ENCODE measurements at places on chromosomes 11 and 22.

DNA sequence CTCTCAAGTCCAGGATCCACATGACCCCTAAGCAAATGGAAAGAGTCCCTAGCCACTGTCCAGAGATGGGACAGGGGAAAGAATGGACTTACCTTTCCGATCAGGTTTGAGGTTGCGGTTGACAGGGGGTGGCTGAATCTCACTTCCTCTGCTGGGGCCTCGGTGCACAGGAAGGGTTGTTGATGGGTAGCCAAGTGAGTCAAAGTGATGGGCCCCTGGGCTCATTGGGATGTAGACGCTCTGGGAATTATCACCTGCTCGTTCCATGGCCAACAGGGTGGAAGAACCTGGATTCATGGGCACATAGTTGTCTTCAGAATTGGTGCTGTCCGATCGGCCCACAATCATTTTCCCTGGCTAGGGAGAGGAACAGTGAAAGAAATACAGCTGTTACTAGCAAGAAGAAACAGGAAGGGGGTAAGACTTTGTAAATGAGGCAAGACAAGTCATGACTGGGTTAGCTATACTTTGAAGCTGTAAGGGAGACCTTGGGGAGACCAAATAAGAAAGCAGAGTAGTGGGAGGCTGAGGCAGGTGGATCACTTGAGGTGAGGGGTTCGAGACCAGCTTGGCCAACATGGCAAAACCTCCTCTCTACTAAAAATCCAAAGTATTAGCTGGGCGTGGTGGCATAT is 34.7 kb downstream of the USP35 start:
- DNase-seq = no peak

GRCh38 chr22:48695251-48695650 is 1132.4 kb downstream of the BRD1 start:
- no peak for DNase-seq

GRCh38 chr11:72326151-72326848 is 82.3 kb upstream of the PHOX2A start:
- peak; percentile 70 for DNase-seq

DNA sequence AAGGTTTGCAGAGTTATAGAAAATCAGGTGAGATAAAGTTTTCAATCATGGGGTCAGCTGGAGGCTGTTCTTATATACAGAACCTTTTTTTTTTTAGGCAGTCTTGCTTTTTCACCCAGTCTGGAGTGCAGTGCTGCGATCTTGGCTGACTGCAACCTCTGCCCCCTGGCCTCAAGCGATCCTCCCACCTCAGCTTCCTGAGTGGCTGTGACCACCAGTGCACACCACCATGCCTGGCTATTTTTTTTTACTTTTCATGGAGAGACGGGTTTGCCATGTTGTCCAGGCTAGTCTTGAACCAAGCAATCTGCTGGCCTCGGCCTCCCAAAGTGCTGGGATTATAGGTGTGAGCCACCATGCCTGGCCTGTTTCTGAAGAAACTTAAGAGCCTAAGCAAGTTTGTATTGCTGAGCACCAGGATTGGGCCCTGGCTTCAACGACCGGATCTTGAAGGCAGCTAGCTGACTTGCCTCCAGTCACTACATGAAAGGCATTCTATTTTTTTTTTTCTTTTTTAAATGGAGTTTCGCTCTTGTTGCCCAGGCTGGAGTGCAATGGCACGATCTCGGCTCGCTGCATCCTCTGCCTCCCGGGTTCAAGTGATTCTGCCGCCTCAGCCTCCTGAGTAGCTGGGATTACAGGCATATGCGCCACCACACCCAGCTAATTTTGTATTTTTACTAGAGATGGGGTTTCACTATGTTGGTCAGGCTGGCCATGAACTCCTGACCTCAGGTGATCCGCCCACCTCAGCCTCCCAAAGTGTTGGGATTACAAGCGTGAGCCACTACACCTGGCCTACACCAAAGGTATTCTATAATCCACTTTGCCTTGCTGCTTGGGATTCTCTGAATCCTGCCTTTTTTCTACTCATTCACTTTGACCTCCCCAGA is 7.6 kb downstream of the XBP1 start:
- no peak for DNase-seq

- peak; percentile 68 for DNase-seq
Observed at GRCh38 chr11:9535189-9535781, 38.2 kb upstream of the WEE1 start.

DNA sequence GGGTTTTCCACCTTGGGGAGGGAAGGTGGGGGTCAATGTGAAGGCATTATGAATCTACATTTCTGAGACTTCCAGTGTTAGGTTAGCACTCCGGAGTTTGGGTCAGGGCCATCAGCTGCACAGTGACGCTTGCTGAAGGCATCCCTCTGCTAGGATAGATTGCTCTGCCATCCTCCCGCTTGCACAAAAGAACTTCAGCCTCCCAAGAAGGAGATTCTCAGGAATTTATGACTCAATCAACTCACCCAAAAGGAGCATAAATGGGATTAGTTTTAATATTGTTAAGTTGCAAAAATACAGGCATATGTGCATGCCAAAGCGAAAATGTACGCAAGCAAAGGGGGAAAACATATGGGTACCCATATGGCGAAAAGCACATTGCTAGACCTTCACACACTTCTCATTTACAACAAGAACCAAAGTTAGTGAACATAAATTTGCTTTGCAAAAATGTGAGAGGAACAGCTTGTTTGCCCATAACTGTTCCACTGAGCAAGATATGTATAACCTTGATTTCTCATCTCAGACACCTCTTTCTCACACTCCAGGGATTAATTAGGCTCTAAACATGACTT is 1013.0 kb downstream of the OPCML start:
- no peak for DNase-seq

DNA sequence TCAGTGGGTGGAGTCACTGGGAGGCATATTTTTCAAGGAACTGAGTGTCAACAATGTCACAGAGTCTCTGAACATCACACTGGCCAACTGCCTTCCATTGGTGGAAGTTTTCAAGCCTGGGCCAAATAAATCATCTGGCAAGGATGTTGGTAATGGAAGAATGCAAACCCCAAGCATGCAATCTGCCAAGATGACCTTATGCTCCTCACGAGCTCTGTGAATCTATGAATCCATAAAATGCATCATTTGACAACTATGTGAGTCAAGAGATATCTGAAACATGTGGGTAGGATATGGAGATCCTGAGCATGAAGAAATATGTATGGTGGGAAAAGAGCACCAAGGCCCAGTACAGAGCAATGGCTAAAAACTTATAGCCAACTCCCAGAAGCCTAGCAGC is 122.2 kb downstream of the PLEKHA7 start:
- DNase-seq = peak; percentile 26

DNA sequence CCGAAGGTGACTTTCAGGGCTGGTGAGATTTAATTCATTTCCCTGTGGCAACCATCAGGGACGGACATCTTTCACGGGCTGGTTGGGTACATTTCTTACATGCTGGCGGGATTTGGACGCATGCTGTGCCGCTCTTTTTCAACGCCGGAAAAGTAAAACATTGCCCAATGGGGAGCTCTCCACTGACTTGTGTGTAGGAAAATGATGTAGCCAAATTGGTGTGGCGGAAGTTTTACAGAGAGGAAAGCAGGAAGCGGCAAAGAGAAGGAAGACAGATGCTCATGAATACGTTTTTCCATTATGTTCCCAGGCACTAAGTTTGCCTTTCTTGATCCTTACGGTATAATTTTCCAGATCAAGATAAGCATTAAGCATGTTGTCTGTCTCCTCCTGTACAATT is 375.8 kb downstream of the NTM start:
- DNase-seq = no peak

DNA sequence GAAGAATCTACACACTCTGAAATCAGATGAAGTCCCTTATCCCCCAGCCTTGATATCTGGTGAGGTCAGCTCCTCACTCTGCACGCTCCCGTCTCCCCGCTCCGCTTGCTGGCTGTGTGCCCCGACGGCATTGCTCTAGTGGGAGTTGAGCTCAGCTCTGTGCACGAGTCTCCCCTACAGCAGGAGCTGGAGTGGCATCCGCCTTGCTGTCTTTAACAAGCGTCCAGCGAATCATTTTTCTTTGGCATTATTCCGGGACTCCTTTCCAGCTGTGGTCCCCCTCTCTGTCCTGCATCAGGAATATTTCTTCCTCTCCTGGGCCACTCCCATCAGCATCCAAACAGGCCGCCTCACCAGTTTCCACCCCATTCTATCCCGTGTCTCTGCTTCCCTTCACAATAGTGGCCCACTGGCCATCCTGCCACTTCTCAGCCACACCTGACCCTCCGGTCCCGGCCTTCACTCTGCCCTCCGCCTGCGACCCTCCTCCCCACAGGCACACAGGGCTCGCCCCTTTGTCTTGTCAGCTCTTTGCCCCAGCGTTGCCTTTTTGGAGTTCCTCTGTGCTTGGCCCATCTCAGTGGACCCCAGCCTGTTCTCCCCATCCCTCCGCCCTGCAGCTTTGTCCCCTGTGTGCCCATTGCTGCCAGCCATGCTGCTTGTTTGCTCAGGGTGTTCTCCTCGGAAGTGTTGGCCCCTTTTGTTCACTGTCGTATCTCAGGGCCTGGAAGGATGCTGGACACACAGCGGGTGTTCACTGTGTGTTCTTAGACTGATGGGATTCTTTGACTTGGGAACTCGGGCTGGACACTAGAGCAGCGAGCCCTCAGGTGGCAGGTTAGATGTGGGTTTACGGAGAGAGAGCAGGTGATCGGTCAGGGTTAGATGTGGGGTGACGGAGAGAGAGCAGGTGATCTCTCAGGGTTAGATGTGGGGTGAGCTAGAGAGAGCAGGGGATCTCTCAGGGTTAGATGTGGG is 441.8 kb downstream of the TBC1D22A start:
- no peak for DNase-seq

DNA sequence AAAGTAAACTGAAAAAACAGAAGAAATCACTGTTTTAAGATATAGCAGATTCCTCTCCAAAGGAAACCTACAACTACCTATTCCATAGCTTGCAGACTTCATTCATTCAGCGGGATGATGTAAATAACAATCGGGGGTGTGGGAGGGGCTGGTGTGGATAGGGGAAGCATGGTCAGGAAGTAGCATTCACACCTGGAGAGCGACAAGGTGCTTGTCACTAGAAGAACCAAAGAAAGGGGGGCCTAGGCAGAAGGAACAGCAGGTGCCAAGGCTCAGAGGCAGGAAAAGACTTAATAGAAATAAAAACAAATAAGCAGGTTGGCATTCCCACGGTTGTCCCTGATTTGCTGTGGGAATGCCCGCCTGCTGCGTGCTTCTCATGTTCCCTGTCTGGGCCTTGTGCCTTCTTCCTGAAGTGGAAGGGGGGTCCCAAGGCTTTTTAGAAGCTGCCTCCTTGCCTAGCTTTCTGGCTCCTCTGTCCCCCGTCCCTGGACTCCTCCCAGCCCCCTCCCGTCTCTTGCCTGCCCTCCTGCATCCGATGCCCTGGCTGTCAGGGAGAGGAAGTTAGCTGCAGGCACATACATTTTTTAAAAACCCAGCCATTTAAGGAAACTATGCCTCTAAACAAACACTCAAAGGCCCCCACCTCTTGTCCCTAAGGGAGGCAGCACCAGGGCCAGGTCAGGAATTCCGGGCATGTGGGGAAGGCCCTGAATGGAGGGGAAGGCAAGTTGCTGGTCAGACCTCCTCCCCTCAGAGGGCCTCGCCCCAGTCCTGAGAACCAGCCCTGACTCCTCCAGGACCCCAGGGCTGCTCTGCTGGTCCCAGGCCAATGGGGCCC is 54.7 kb upstream of the PRDM11 start:
- peak; percentile 57 for DNase-seq

DNA sequence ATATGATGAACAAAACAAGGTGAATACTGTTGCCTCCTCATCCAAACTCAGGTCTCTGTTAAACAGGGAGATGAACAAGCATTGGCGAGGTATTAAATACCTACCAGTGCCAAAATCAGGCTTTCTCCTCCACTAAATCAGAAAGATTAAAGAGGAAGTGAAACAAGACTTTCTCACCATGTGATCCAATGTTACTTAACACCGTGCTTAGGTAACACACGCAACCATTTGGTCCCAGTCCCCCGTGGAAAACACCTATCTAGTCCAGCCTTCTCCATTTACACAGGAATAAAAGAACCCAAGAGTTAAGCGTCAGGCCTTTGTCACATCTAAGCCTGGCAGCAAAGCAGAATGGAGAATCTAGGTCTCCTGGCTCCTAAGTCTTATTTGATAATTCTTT is 34.5 kb downstream of the TENM4 start:
- no peak for DNase-seq

GRCh38 chr11:109150581-109150980 is 271.4 kb upstream of the C11orf87 start:
- peak; percentile 27 for DNase-seq

- no peak for DNase-seq
Observed at GRCh38 chr11:125890447-125891100, 3.1 kb downstream of the HYLS1 start.
